ENCODE measurements at places on chromosomes 11 and 22.

DNA sequence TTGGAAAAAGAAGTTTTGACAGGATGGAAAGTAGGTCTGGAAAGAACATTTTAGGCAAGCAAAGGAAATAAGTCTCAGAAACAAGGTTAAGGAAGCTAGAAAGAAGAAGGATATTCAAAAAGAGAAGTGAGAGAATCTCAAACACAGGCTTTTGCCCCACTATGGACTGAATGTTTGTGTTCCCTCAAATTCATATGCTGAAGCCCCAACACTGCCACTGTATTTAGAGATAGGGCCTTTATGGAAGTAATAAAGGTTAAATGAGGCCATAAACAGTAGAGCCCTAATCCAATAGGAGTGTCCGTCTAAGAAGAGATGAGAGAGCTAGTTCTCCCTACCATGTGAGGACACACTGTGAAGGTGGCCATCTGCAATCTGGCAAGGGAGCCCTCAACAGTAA lies 20.6 kb upstream of the RPS13 start:
- no peak for DNase-seq

- DNase-seq: no peak
These were observed 540.9 kb downstream of the TBC1D22A start for GRCh38 chr22:47303161-47303890.

DNA sequence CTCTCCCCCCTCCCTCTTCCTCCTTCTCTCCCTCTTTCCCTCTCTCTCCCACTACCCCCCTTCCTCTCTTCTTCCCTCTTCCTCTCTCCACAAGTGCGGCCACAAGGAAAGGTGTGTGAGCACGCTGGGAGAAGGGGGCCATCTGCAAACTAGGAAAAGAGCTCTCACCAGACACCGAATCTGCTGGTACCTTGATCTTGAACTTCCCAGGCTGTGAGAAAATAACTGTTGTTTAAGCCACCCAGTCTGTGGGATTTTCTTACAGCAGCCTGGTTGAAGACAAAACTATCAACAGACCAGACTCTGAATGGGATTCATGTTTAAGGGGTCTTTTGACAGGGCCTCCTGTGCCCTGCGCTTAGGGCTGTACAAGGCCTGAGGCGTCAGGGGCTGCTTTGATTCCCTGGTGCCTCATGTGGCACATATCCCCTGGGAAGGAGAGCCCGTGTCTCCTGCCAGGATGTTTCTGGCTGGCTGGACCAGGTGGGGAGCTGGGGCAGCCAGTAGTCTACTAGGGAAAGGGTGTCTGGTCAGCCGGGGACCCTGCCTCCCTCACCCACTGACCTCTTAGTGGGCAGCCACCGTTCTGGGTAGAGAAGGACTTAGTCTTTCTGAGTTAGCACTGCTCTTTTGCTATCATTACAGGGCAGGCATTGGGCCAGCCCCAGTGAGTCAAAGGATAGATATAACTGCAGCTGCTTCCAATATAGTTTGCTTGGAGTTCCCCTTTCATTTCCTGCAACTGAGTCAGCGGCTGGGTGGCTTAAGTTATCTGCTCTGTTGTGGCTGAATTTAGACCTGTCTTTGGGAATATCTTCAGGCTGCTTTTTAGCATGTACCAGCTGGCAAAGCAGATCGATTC lies 6.2 kb downstream of the PANX1 start:
- DNase-seq: no peak

GRCh38 chr11:103031834-103032233 lies 60.1 kb downstream of the DCUN1D5 start:
- no peak for DNase-seq

- DNase-seq: no peak
These were observed at the start of gene APOBEC3H for GRCh38 chr22:39097098-39098020. Gene APOBEC3H (plus strand): TSS chr22:39097244. CDS start chr22:39100279, 3,035 bp downstream.

DNA sequence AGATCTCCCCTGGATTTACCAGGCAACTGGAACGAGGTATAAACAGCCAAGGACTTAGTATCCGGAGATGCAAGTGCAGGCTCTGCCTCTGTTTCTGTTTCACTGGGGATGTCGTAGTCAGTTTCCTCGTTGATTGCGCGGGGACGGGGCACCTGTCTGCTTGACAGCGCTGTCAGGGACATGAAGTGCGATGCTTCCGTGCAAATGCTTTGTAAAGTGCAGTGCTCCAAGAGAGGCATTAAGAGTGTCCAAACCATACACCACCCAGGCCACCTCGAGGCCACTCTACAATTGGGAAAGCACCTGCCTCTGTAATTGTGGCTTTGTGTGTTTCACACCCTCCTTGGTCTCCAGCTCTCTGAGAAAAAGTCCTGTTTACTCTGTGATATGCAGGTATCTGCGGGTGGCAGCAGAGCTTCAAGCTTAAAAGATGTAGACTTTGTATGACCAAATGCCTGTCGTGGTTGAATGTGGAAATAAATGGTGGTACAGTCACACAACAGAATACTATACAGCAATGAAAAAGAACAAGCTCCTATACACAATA lies 18.6 kb upstream of the CD5 start:
- no peak for DNase-seq

DNA sequence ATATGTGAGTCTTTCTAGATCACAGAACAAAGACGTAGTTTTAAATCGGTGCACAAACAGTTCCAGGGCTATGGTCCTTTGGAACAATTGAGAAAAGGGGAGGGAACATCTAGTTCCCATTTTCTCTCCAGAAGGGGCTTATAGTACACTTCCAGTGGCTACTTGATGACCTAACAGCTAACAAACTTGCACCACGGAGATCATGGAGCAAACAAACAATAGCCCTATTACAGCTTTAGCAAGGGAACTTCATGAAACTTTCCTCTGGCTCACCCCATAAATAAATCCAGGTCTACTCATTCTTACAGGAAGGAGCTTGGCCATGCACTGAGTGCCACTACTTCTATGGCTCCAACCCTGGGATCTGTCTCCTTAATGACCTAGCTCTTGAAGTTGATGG lies 8.3 kb upstream of the FOLR2 start:
- no peak for DNase-seq

DNA sequence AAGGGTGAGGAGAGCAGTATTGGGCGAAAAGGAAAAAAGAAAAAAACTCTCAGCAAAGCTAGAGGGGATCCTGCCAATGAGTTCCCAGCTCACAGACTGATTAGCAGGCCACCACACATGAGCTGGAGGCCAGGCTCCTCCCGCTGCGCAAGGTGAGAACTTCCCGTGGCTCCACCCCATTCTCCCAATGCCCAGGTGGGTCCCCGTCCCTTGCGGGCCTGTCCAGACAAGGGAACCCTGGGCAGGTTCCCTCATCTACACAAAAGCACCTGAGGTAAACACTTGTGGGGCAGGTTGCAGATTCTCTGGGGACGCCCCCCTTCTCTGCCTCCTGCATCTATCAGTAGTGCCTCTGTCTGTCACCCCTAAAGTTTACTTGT lies 46.5 kb downstream of the CDPF1 start:
- no peak for DNase-seq

DNA sequence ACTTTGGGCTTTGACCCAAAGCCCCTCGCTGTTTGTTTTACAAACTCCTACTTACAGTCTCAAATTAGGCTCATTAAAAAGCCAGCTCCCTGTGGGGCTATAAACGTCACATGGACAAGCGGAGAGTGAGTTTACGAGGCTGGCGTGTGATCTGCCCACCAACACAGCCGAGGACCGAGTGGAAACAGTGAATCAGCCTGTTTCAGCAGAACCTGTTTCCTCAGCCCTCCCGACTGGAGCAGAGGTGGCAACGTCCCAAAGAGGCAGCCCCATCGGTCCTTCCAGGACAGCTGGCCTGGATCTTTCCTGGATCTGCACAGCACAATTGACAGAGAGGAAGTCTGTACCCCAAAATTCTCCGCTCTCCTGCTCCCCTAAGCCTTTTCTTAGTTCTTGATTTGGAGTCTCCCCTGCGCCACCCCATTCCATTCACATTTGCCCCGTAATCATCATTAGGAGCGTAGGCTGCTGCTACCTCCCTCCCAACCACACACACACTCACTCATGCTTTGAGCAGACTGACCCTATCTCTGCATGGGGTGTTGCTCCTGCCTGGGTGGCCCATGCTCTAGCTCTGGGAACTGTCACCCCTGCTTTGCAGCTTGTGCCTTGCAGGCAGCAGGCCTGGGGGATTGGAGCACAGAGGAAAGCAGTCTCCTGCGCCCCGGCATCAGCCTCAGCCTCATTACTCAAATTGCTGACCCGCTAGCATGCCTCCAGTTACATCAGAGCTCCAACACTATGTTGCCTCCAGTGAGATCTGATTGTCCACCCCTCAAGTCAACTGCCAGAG lies 117.8 kb downstream of the NAT10 start:
- DNase-seq: no peak

- DNase-seq: no peak
These were observed 770 bp downstream of the METTL15 start for GRCh38 chr11:28108958-28109357.

GRCh38 chr22:46094676-46095075 lies 55.6 kb upstream of the PPARA start:
- no peak for DNase-seq

GRCh38 chr22:38638728-38639127 lies 17.5 kb downstream of the FAM227A start:
- DNase-seq: no peak

DNA sequence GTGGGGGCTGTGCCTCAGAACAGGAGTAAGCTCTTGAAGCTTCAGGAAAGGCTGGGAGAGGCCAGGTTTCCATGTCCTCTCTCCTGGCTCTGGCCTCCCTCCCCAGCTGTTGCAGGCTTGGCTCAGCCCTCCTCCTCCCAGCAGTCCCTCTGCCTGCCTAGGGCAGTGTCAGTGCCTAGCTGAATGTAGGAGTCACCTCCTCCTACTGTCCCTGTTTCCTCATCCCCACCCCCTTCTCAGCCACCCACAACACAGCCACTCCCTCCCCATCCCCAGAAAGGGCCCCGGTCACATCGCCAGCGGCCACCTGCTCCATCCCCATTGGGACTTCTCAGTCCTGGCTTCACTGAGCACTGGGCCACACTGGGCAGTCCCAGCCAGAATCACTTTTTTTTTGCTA lies 2.9 kb upstream of the FBLN1 start:
- DNase-seq: no peak

DNA sequence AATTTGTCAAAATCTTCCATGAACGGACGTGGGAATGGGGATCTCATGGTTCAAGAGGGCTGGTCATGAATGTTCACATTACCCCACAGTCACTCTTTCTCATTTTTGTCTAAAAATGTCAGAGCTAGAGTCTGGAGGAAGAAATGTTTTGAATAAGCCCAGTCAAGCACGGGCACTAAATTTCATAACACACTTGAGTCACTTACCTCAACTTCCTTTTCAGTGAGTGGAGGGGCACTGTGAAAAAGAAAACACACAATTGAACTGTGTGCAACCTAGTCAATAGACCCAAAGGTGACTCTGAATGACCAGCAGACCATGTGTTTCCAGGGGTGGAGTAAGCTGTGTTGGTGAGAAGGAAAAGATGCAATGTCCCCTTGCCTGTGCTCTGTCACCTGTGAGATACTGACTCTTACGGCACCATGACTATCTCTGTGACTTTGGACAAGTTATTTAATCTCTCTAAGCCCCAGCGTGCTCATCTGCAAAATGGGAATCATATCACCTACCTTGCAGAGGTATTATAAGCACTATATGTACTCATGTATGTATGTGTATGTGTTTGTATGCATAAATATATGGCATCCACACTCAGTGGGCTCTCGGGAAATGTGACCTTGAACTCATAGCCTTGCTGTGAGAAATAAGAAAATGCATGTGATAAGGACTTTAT lies 38.2 kb upstream of the LYVE1 start:
- no peak for DNase-seq

- DNase-seq: no peak
These were observed 19.6 kb upstream of the ATXN10 start for GRCh38 chr22:45651931-45652528.

DNA sequence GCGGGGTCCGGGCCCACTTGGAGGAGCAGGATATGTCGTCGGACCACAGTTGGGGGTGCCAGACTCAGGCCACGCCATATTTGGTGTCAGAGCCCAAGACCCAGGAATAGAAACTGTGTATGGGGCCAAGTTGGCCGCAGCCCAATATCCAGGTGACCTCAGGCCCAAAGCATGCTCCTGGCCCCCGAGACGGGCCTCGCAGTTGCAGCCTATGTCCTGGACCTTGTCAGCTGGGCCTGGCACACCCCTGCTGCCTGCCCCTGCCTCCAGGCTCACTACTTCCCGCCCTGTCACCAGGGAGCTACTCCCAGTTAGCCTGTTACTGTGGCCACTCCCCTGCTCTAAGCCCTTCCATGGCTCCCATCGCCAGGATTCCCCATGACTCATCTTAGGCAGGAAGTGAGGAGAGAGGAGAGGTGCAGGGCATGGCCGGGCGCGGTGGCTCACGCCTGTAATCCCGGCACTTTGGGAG lies 23.1 kb downstream of the A4GALT start:
- DNase-seq: no peak

DNA sequence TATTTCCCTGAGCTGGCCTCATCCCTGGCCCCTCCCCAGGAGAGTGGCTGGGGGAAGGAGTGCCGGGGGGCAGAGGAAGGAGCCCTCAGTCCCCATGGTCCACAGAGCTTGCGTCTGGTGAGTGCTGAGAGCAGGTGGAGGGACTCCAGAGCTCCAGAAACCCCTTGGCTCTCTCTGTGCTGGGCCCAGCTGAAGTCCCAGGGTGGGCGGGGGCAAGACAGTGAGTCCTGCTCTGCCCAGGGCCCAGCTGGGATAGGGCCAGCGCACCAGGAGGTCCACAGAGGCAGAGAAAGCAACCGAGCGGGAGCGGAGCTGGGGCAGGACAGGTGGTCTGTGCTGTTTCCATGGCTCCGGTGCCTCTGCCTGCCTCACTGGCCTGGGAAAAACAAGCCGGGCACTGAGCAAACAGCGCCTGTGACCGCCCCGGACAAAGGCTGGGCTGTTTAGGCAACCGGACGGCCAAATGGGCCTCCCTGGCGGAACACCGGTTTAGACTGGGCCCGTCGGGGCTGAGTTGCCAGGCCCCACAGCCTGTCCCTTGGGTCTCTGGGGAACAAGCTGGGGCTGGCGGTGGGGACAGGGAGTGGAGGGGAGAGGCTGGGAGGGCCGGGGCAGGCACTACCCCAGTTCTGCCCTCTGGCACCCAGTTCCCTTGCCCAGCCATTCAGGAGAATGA lies 34.1 kb upstream of the WNT7B start:
- DNase-seq: no peak

GRCh38 chr11:35011389-35011788 lies 95.0 kb downstream of the PDHX start:
- DNase-seq: no peak

- DNase-seq: no peak
These were observed 167.8 kb upstream of the NARS2 start for GRCh38 chr11:78742430-78742829.

DNA sequence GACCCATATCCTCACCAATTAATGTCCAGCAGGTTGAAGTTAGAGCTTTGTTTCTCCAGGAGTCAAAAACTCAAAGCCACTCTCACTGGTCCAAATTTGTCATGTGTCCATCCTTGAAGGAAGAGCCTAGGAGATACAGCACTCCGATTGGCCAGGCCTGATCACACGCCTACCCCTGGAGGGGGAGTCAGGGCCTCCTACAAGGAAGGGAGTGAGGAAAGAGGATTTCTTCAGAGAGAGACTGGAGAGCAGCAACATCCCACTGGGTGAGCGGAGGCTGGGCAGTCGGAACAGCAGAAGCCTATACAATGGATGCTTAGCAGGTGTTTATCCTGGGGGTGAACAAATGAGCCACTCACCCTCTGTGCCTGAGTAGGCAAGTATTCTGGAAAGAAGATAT lies 113.9 kb downstream of the TRIM29 start:
- DNase-seq: no peak

GRCh38 chr11:27287205-27287604 lies 75.8 kb downstream of the CCDC34 start:
- no peak for DNase-seq

GRCh38 chr11:72924568-72925190 lies 110.5 kb downstream of the ATG16L2 start:
- no peak for DNase-seq
